NCI-H2171 treated with DMSO at 0.1 percent for 48 hours (cell line): ENCODE measurements at places on chromosomes 6 and 20.

GRCh38 chr20:34938466-34939163, 17.0 kb downstream of the GSS start:
- peak; percentile 94 for DNase-seq

DNA sequence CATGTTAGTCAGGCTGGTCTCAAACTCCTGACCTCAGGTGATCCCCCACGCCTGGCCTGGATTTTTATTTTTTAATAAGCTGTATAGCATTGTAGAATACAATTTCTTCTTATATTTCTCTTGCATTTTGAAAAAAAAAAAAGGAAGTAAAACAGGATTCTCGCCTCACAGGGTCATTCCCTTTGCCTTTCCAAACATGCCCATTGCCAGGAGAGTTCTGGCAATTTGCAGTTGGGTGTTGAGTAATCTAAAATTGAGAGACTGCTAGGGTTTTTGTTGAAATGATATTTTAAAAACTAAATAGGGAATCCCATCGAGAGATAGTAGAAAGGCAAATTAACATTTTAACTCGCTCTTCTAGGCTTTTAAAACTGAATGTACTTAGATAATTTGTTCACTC, 196.1 kb downstream of the JARID2 start:
- DNase-seq = no peak

DNA sequence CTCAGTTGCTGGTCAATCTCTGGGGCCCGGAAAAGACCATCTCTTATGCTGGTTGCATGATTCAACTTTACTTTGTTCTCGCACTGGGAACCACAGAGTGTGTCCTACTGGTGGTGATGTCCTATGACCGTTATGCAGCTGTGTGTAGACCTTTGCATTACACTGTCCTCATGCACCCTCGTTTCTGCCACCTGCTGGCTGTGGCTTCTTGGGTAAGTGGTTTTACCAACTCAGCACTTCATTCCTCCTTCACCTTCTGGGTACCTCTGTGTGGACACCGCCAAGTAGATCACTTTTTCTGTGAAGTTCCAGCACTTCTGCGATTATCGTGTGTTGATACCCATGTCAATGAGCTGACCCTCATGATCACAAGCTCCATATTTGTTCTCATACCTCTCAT, 4.3 kb downstream of the OR2J3 start:
- no peak for DNase-seq

GRCh38 chr6:98644063-98644462, 190.3 kb upstream of the POU3F2 start:
- DNase-seq = no peak

DNA sequence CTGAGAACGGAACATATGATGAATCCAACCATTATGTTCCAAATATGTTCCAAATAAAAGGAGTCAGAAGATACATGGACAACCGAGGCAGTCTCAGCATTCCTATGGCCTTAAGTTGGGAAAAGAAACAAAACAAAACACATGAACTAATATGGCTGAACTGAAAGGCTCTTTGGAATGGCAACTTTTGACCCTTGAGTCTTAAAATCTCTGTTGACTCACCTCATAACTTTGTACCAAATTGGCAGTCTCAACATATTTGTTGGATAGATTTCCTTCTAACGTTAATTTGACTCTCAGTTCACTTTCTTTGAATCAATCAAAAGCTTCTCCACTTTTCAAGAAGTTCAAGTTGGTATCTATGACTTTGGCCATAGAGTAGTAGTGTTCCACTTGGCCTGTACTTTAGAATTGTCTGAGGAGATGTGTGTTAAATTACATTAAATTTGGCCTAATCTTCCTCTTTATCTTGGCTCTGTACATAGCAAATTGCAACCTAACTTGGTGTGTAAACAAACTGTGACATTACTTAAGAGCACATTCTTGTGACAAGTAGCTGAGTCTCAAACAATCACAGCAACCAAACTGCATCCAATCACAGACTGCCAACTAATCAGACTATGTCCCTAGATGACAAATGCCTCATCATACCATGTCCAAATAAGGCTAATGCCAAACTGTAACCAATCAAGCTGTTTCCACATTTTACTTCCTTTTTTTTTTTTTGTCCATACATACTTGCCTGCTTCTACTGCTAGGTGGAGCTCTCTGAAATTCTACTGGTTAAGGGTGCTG, 208.8 kb downstream of the BMP2 start:
- DNase-seq = peak; percentile 6

DNA sequence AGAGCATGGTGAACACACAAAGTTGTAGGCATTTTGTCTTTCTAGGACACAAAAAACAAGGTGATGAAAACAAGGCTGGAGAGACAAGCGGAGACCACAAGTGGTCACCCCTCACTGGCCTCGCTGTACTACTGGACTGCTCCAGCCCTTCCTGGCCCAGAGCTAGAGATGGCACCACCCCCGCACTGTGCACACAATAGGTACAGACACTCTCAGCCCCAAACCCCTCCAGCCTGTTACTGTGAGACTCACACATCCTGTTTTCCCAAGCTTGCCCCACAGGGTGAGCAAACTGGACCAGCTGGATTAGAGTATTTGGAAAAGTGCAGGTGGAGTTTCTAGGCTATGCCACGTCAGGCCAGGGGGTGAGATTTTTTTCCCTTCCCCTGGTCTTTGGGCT, 8.4 kb upstream of the ZSWIM1 start:
- DNase-seq = no peak

GRCh38 chr6:148829415-148830101, 82.7 kb downstream of the UST start:
- DNase-seq = no peak

DNA sequence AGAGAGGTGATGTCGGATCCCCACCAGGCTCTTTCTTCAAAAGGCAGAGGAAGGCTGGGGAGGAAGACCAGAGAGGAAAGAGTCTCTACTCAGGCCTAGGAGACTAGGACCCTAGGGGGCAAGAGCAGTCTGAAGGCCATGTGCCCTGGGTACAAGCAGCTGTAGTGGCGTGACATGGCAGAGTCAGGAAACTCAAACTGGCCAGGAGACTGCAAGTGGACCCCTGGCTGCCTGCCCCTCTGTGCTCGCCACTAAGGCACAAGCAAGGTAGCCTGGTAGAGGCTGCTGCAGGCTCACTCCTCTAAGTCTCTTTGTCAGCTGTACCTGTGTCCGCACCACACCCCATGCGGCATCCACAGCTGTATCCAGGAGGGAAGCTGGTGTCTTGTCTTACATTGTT, 19.9 kb downstream of the CST9L start:
- DNase-seq = no peak

DNA sequence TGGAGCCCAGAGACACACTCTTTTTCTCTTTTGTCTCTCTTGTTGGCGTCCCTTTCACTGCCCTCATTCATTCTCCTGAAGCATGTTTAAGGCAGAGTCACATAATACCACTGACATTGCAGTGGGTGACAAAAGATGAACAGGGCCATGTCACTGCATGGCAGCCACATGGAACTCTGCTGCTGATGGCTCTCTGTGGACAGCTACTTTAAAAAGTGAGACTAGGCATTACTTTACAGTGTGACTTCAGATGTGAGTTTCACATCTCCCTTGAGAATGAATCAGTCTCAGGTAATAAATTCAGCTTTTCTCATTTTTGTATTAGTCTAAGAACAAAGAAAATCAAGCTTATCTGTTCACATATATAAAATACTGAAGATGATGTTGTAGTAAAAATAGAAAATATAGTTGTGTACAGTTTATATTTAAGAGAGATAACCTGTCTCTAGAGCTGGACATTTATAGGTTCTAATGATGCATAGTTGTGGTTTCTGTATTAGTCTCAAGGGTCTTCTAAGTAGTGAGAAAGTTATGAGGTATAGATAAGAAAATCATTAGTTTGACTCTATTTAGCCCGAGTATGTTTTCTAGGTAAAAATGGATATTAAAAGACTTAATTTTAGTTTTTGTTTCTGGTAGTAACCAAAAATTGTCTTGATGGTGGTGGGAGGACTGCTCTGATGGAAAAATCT, 6.1 kb downstream of the MRS2 start:
- no peak for DNase-seq

DNA sequence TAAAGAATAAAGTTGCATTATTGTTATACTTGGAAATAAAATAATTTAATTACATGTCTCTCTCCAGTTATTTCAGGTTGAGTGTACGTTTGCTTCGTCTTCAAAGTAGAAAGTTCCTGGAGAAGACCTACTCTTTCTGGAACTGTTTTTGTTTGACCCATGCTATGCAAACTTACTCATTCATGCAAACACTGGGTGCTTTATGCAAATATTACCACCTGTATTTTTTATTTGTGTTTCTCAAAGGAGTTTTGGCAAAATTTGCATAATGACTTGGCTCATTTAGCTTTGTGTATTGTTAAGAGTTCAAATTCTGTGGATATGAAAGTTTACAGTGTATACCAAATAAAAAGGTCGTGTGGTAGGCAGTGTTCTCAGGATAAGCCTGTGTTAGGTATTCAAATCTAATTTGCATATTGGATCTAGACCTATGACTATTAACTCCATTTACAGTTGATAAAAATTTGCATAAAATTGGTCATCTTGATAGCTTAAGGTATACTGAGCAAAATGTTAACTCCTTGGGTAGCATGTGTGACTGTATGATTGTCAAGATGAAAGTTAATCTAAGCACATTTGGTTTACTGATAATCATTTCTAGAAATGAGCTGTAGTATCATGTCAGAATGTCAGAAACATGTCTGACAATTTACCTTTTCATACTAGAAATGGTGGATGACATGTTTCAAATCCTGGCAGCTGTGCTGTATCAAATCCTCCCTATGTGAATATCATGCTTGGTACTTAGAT, 65.2 kb downstream of the CDKAL1 start:
- no peak for DNase-seq

DNA sequence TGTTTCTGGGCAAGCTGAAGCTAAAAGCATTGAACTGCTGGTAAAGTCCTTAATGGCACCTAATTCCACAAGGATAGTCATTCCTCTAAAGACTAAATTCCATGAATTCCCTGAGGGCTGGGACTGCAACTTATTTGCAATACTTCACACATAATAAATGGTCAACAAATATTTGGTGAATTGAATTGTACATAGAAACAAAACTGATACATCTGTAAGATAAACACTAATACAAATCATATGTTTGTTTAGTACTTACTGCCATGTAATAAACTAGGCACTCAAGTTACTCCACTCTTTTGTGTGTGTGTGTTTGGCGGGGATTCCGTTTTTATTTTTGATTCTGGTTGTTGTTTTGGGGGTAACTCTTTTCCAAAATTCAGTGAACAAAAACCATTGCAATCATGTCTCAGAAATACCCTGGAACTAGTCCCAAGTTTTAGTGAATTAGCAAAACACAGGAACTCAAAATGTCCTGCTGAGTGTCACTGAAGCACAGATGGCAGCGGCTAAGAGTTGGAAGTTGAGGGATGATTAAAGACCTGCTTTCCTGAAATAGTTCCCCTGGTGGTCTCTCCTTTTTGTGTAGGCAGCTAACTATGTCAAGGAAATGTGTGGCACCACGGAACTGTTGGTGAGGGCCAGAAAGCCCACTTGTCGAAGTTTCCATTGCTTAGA, 74.8 kb upstream of the SNRPB2 start:
- DNase-seq = no peak

DNA sequence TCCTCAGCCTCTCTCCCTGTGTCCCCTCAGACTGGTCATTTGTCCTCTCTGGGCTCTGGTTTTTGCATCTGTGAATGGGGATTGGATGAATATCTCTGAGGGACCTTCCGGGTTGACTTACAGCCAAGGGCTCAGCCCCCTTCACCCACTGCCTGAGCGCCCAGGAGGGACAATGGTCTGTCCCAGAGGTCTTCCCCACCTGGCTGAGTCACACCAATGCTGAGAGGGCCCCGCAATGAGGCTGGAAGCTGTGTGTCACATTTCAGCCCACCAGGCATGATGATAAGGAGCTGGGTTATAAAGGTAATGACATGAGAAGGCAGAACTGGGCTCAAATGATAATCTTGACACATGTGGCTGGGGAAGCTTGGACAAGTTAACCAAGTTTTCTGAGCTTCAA, 70.5 kb downstream of the TOX2 start:
- no peak for DNase-seq

- DNase-seq = no peak
Measured at GRCh38 chr6:33991610-33992009, 154.3 kb downstream of the GRM4 start.

GRCh38 chr6:168956884-168957730, 296.5 kb downstream of the THBS2 start:
- peak; percentile 26 for DNase-seq

GRCh38 chr20:21049305-21049828, 56.8 kb downstream of the LINC00237 start:
- no peak for DNase-seq

DNA sequence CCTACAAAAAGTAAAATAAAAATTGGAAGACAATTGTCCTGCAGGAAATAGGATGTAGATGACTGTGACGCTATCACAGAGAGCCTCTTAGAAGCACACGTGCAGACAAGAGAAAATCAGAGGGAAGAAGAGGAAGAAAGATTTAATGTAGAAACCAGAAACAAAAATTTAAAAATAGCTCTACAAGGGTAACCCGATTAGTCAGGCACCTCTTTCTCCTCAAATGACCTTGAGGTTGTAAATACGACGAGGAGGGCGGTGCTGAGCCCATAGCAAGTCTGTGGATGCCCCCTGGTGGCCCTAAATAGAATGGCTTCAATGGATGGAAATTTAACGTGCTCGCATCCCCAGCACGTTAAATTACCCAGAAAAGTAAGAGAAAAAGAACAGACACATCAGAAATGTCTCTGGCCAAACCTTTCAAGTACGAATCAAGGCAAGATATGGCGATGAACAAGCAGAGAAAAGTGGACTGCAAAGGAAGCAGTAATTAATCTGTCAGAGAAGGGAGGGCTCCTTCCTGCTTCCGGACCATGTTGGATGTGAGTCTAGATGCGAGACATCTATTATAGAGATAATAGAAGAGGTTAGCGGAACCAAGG, 4.2 kb upstream of the PRPH2 start:
- DNase-seq = peak; percentile 83

DNA sequence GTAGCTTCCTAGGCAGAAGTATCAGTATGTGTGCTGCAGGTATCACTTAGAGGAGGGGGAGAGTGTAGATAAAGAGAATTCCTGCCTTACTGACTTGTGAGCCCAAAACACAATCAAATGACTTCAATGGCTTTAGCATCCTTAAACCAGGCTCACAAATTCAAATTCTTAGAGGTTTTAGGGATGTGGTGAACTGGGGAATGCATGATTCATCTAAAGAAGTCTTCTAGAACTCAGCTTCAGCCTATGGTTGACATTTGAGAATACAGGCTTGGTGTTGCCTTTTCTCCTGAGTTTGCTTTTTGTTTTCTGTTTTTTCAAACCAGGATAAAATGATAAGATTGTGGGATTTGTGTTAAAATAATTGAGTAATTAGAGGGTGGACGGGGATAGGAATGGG, 14.4 kb downstream of the SNRPC start:
- DNase-seq = no peak

DNA sequence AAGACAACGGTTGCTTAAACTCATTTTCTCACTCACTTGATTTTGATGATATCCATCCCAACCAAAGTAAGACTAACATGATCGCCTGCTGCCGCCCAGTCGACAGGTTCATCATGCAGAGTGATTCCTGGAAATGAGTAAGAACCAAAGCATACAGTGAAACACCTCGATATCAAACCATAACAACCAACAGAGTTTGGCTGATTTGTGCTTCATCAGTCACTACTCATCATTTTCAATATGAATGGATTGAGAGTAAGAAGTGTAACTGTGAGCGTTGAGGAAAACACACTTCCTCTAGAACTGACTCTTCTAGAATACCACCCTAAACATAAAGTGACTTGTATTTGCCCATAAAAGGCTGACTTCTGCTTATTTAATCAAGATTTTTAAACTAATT, 29.2 kb upstream of the ALDH8A1 start:
- DNase-seq = no peak
